ENCODE measurements at places on chromosomes 6 and 20.
A peak's percentile ranks its signal among the peaks of the same experiment; 100 is the strongest.

DNA sequence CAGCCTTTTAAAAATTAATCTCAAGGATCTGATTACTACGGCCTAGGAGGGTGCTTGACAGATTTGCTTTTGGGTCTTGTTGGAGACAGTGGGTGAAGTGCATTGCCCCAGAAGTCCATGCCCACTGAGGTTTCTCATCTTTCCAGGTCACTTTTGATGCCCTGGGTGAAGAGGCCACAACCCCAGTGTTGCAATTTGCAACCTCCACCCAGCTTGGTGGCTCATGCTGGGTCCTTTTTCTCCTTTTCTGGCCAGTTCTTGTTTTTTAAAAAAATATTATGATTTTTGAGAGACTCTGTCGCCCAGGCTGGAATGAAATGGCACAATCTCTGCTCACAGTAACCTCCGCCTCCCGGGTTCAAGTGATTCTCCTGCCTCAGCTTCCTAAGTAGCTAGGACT is 9.4 kb downstream of the STX11 start:
- DNase-seq, result no peak

- no peak for DNase-seq
Observed at GRCh38 chr20:31819083-31819784, at the start of gene MYLK2. Gene MYLK2, plus strand, starts transcription at chr20:31819356. Its CDS starts 225 bp downstream, at chr20:31819581.

- no peak for DNase-seq
Observed at GRCh38 chr6:73734832-73735453, 38.9 kb downstream of the CD109 start.

DNA sequence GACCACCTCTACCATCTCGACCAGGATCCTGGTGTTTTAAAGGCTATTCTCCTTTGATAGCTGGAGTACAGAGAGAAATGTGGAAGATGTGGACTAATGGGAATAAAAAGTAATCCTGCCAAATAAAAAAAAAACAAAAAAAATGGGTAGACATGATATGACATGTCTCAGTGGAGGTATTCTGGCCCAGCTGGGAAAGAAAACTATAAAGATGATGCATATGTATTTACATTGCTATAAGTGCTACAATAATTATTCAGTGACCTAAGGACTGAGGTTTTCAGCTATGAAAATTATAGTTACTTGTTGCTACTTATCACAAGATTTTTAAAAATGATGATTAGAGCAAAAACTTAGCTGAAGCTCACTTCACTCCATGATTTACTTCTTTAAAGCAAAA is 101.1 kb downstream of the SIM1 start:
- no peak for DNase-seq

DNA sequence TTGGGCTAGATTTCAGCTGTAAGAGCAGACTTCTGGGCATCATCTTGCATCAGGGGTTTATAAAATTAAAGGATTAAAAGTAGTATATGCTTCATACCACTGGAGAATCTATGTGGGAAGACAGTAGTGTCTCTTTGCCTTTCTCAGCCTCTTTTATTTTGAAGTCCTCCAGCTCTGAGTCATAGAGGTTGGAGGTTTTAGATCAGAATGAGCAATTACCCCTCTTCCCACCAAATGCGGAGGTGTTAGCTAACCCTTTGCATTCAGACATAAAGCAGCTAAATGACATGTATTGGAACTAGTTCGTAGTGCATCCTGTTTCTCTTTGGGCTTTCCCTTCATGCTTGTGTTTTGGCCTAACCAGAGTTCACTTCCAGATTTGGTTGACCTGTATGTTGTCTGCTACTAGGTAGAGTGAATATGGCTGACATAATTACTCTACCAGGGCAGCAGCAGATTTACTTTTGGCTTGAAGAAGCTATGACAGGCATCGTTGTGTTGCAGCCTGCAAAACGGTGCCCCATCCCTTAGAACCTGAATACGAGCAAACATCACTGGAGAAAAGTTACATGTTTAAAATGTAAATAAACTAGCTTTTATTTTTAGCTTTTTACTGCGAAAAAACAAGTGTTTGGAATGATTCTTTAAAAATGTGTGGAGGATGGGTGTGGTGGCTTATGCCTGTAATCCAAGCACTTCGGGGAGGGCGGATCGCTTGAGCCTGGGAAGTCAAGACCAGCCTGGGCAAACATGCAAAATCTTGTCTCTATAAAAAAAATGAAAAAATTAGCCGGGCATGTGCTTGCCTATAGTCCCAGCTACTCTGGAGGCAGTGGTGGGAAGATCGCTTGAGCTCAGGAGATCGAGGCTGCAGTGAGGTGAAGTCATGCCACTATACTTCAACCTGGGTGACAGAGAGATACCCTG is 82.2 kb downstream of the MYO6 start:
- no peak for DNase-seq

DNA sequence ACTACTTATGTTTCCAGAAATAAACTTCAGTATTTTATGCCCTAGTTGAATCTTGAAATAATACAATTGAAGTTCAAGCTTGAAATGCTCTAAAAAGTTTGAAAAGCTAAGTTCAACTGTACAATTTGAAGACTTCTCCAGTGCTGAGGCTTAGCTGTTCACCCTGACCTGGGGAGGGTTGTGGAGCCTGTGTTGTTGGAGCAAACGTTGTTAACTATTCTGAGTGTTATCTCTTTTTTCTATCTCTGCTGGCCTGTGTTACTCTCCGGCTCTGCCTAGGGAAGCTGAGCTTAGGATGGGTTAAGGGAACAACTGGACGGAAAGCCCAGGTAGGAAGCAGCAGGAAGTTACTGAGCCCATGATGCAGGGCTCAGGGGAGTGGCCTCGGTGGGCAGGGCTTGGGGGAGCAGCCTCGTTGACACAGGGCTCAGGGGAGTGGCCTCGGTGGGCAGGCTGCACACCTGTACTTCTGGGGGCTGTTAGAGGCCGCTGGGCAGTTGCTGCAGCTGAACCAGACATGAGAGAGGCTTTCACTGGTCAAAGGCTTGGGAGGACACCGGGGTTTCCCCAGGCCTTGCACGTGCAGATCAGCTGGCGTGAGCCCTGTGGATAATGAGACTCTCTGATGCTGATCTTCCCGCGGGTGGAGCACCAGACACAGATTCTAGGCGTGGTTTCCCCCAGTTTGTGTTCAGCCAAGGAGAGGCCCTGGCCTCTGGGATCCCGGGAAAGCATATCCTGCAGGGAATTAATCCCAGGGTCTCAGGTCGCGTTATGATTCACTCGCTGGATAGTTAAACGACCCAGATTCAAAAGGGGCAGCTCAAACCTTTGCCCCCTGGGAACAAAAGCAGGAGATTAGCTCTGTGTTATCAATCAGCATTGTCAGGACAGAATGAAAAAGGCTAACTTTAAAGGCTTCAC is 58.9 kb downstream of the ERMARD start:
- DNase-seq, result no peak

GRCh38 chr6:139882234-139882633 is 507.8 kb upstream of the CITED2 start:
- peak; percentile 14 for DNase-seq

- no peak for DNase-seq
Observed at GRCh38 chr6:163572612-163573011, 158.1 kb downstream of the QKI start.

- DNase-seq, result no peak
Observed at GRCh38 chr6:71621918-71622519, 264.3 kb upstream of the RIMS1 start.

DNA sequence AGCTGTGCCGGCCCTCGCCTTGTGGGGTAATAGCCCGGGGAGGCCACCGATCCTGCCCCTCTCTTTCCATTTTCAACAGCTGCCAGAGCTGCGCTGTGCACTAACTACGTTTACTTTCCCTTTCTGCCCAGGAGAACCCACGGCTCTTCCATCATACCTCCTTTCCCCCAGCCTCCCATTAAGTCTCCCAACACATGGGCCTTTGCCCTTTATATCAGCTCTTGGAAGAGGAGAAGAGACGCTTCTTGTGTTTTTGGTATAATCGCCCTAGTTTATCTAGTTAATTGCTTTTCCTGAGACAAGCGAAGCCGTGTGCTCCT is 637 bp downstream of the UBR2 start:
- no peak for DNase-seq

DNA sequence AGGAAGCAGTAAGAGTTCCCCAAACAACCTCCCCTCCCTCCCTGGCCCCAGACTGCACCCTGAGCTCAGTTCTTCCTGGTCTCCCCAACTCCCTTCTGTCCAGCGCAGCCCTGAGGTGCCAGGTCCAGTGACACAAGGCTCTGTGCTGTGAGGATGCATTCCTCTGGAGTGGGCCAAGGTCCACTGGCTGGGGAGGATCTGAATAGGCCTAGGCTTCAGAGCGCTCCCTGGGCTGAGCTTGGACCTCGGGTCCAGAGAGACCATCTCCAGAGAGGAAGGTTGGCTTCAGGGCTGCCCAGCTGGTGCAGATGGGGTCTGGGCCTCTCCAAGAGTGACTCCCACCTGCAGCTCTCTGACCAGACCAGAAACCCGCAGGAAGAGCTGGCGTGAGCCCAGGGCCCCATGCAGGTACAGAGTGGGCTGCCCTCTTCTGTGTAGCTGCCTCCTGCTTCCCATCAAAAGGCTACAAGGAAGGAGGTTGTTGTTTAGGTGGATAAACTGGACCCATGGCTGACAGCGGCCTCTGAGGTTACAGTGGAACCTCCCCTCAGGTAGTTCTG is 52.3 kb upstream of the MLN start:
- DNase-seq, result no peak

GRCh38 chr20:10795286-10796026 is 121.7 kb upstream of the JAG1 start:
- DNase-seq, result peak; percentile 30

GRCh38 chr6:43284991-43285781 is 12.9 kb upstream of the SLC22A7 start:
- peak; percentile 47 for DNase-seq

DNA sequence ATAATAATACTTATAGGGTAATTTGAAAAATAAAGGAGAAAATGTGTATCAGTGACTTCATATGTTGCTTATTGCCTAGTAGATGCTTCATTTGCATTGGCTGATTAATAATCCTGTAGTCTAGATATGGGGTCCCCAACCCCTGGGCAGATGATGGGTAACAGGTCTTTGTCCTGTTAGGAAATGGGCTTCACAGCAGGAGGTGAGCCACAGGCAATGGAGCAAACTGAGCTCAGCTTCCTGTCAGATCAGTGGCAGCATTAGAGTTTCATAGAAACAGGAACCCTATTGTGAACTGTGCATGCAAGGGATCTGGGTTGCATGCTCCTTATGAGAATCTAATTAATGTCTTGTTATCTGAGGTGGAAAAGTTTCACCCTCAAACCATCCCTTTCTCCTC is 1049.5 kb upstream of the EPHA7 start:
- no peak for DNase-seq

DNA sequence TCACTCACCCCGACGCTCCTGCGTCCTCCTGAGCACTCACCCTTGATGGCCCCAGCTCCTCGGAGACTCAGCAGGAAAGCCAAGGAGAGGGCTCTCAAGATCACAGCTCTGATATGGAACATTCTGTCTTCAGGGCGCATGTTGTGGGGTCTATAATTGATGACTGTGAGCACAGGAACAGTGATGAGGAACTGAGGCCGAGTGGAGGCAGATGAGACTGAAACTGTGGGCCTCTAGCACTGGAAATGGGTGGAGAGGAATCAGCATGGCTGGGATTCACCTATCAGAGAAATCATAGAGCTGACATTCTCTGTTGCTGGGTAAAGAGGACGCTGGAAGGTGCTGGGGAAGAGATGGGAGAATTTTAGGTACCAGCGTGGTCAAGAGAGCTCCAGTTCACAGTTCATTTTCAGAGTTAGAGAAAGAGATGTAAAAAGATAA is at the start of gene HLA-DPA1:
Gene HLA-DPA1, minus strand, starts transcription at position 219 of the 441 bp plus-strand sequence.
- no peak for DNase-seq

GRCh38 chr6:26183581-26184366 is 96.5 kb downstream of the HFE start:
- DNase-seq, result peak; percentile 63

DNA sequence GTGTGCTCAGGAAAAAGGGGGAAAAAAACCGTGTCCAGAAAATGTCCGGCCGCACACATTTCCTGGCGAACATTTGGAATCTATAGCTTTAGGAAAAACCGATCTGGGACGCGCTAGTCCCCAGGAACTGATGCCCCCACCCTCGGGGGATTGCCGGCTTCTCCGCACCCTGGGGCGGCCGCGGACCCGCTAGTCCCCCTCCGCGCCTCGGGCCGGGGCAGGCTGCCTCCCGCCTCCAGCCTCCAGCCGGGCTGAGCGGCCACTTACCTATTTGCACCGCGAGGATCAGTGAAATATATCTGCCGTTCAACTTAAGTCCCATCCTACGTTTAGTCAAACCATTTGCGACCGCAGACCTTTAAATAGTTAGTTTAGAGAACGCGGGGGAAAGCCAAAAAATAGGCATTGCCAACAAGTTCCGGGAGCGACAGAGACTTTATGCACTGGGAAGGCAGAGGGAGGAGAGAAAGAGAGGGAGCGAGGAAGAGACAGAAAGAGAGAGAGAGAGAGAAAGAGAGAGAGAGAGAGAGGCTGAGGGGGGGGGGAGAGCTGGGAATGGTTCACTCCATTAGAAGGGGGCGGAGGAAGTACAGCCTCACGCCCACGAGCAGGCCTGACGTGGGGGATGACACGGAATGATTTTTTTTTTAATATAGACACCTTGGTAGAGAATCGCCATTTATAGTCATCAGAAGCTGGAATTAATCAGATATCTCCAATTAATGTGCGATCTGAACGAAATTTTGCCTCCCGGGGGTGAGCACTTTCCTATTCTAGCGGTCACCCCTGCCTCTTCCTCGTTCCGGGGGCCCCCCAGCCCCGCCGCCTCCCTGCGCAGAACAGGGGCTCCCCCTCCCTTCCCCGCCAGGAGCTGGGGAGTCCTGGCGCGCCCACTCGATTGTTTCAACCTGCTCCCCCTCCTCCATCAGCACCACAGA is at the start of gene NRN1:
Gene NRN1, minus strand, starts transcription at position 498 of the 938 bp plus-strand sequence. Its CDS starts 176 bp downstream, at position 322.
- DNase-seq, result peak; percentile 29

DNA sequence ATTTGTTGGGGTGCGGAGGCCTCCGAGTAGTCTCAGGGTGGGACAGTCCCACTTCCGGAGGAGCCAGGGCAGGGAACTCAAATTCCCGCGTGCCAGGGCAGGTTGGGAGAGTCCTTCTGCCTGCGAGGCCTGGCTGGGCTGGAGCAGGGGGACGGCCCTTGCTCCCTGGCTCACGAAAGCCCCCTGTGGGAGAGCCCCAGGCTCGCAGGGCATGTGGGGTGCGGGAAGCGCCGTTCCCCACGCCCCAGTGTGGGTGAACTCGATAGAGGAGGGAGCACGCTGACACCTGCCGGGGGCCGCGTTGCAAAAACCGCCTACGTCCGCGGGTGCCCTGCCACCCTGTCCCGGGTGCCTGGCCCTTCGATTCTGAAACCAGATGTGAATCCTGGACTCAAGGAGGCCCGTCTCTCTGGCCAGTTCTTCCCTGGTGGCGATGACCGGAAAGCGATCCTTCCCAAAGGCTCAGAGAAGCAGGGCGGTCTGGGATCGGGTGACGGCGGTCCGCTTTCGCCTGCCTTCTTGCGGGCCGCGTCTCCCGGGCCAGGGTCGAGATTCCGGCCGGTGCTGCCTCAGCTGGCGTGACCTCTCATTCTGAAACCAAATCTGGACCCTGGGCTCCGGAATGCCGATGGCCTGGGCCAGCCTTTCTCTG is 1846.5 kb upstream of the DEFB115 start:
- no peak for DNase-seq

DNA sequence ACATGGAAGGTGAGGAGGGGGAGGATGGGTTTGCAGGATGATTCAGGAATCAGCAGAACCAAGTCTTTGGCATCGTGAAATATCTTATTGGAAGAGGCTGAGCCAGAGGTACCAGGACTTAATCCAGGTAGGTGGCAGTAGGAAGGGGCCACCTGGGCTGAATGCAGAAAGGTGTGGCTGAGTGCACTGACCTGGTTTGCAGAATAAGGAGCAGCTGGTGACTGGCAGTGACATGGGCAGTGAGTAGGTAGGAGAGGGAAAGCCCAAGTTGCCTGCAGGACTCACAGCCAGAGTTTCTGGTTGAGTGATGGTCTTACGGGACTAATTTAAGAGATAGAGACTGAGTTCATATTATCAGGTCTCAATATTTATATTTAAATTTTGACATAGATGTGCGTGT is 1.1 kb upstream of the PBOV1 start:
- no peak for DNase-seq
